NK-92 treated with Interleukin-12 subunit alpha and Interleukin-12 subunit beta, amount 100 ng/mL, for 24 hours (cell line): ENCODE measurements at places on chromosomes 4 and X.

GRCh38 chr4:114487101-114487500, 111.5 kb upstream of the UGT8 start:
- no peak for DNase-seq

- no peak for DNase-seq
Observed at GRCh38 chr4:79964020-79964399, 109.0 kb downstream of the ANTXR2 start.

DNA sequence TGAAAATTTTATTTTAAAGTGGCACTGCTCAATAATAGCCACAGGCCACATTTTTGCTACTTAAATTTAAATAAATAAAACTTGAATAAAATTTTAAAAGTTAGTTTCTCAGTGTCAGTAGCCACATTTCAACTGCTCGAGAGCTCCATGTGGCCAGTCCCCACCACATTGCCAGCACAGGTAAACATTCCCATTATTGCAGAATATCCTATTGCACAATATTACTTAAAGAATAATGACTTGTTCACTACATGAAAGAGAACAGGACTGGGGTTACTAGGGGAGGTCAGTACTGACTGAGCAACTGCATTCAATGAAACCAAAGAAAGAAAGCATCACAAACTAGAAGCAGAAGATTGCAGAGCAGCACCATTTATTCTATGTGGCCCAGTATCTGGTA, 2201.6 kb upstream of the TENM3 start:
- no peak for DNase-seq

DNA sequence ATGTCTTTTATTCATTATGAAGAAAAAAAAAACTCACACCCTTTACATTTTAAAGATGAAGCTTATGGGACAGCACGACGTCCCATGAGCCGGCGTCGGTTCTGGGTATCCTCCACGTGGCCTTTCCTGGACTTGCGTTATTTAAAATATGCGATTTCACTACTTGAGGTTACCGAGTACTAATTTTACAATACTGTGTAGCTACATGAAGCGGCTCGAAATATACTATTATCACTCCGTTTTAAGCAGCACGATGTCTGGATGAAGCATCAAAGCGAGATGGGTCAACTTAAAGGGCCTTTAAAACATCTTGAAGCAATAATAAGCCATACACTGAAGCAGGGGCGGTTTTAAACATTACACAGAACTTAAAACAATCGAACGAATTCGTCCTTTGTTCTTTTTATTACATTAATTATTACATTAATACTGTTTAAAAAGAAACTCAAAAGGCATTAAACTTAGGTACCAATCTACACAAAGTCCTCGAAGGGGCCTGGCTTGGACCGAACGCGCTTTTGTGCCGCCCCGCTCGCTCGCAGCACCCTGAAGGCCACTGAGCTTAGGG, 1.4 kb upstream of the KLF3 start:
- DNase-seq: no peak

GRCh38 chr4:141797966-141798365, 161.6 kb downstream of the IL15 start:
- DNase-seq: no peak

- DNase-seq: no peak
Observed at GRCh38 chrX:69366183-69366582, 137.9 kb upstream of the NALF2 start.

DNA sequence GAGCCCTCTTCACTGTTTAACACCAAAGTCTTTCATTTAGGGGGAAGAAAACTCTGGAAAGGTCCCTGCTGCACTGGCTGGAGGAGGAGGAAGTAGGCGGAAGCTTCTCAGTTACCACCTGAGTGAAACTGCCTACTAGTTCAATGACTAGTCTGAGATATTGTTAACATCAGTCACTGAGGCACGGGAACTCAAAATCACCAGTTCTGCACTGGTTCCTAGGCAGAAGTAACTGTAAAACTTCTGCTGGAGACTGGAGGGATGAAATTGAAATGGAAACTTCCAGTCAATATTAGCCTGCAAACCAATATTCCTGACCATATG, 178.3 kb downstream of the SNCA start:
- no peak for DNase-seq

GRCh38 chrX:16308773-16309172, 141.5 kb downstream of the MAGEB17 start:
- no peak for DNase-seq

- no peak for DNase-seq
Observed at GRCh38 chr4:3724319-3725231, 41.6 kb upstream of the ADRA2C start.

DNA sequence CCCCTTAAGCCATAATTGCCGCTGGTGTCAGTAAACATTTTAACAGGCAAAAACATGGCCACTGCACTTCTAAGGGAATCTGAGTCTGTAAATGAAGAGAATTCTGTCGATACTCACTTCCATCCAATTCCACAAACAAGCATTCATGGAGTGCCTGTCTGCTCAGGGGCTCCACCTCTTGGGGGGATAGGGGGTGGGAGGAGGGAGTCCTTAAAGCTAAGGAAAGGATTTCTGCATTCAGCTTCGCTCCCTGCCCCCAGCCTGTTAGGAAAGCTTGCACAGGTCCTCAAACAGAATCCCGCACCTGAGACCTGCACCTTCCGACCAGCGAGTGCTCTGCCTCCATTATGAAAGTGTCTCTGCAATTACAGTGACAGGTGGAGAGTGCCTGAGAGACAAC, 130.2 kb upstream of the KIT start:
- no peak for DNase-seq

- no peak for DNase-seq
Observed at GRCh38 chrX:6959006-6959405, 188.5 kb upstream of the STS start.

- DNase-seq: no peak
Observed at GRCh38 chr4:99067617-99068016, 21.0 kb downstream of the ADH5 start.

- no peak for DNase-seq
Observed at GRCh38 chr4:184357772-184358171, 116.6 kb downstream of the IRF2 start.

- no peak for DNase-seq
Observed at GRCh38 chr4:54230484-54231418, 1.7 kb downstream of the PDGFRA start.

DNA sequence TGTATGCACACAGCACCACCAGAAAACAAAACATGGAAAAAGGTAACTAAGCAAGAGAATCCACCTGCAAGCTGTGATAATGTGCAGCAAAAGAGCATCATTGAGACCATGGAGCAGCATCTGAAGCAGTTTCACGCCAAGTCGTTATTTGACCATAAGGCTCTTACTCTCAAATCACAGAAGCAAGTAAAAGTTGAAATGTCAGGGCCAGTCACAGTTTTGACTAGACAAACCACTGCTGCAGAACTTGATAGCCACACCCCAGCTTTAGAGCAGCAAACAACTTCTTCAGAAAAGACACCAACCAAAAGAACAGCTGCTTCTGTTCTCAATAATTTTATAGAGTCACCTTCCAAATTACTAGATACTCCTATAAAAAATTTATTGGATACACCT, 90.2 kb downstream of the TET2 start:
- no peak for DNase-seq

- DNase-seq: no peak
Observed at GRCh38 chr4:128322311-128322710, 34.7 kb upstream of the PGRMC2 start.

DNA sequence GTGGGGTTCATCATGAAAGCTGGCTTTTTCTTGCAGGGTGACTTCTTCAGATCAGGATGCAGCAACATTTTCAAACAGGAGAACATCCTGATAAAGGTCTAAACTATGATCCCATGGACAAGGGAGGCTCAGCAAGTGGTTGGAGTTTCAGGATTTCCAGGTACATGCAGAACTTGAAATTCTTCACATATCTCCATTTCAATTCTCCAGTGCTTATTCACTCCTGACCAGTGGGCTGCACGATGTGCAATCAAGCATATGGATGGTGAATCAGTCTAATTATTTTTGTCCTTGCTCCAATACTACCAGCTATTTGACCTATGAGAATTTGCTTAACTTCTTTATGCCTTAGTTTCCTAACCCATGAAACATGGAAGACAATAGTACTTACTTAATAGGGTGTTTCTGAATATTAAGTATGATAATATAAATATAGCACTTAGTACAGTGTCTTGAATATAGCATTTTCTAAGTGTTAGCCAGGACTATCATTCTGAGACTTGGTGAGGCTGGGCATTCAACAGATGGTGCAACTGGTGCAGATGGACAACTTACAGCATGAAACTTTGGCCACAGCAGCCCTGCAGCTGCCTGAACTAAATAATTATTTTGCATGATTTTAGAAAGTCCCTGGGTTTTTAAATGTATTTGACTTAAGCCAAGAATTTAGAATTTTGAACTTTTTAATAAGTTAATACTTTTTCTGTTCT, 92.4 kb downstream of the HPGD start:
- DNase-seq: no peak

GRCh38 chrX:74325130-74326059, 21.4 kb downstream of the ZCCHC13 start:
- DNase-seq: no peak

GRCh38 chr4:78776729-78777575, 802 bp downstream of the BMP2K start:
- peak; percentile 28 for DNase-seq

DNA sequence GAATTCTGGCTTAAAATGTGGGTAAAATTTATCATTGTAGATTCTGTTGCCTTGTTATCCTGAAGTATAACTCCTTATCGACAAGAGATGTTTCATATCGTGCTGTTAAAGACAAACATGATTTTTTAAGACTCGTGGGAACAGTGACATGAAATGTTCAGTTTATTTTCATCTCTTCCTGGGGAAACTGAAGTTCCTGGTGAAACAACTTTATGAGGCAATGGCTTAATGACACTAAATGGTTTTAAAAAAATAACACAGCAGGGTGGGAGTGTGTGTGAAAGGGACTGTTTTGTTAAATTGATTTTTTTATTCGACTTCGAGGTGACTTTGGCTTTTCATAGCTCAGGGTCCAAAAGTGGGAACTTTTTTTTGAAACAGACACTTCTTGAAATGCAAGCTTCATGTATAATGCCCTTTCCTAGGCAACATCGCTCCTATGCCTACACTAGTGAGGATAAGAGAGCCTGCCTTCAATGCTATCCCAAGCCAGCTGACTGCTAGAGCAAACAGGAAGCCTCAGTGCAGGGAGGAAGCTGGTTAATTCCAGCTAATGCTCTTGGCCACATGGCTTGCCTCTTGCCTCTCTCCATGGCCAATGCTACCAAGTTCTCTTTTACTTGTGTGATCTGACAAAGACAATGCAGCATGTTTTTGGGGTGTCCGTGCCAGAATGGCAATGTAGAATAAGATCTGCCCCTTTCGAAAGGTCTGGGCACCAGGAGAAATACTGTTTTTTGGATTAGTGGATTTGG, 80.9 kb upstream of the PLAC1 start:
- DNase-seq: no peak

DNA sequence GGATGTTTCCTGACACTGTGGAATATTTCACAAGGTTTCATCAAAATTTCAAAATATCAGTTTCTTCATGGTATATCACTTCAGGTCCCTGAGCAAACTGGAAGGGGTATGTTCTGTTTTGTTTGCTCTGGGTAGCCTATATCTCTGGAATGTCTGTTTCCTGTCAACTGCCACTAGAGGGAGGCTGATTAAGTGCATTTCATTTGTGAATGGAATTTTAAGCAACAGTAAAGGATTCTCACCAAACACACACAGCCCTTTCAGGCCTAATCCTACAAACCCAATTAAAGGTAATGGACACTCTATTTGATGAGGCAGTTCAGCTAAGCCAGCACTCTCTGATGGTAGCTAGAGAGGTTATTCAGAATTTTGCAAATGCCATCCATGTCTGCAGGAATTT, 307.1 kb downstream of the TEX13A start:
- DNase-seq: no peak

GRCh38 chr4:152436384-152436783, 99.5 kb downstream of the FBXW7 start:
- DNase-seq: no peak

GRCh38 chr4:147034372-147034771, 88.7 kb upstream of the TTC29 start:
- DNase-seq: no peak

GRCh38 chr4:64272432-64272831, 136.8 kb downstream of the TECRL start:
- no peak for DNase-seq

GRCh38 chr4:67328018-67328278, 217.4 kb downstream of the CENPC start:
- no peak for DNase-seq

DNA sequence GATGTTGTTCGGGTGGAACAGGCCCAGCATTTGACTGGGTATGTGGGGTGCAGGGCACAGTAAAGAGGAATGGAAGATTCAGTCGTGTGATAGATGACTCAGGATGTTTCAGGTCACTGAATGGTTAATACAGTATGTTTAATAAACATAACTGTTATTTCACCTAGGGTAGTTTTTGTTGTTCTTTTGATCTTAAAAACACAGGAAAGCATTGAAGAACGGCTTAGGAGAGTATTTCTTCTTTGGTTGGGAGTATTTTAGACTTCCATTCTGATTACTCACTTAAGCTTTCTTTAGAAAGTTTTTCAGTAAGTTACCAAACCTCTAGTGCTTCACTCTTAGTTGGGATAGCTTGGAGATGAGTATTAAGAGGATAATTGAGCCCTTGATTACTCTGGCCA, 62.3 kb downstream of the STAG2 start:
- no peak for DNase-seq

GRCh38 chr4:20922962-20923361, 222.7 kb downstream of the PACRGL start:
- DNase-seq: no peak

DNA sequence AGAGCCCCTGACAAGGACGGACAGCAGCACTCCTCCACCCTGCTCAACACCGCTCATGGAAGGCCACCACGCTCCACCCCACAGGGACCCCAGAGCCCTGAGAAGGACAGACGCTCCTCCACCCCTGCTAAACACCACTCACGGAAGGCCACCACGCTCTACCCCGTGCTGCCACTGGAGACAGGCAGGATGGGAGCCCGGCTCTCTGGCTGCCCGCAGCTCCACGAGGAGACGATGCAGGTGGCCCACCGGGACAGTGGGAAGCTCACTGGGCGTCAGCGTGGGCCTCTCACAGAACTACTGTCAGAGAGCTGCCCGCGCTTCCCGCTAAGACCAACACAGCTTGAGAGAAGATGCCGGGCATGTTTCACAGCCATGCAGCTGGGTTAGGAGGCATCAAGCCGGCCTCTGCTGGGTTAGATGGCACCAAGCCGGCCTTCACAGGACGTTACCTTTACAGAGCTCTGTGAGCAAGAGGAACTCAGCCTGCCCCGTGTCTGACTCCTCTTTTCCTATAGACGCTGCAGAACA, 20.8 kb downstream of the GAK start:
- DNase-seq: no peak

DNA sequence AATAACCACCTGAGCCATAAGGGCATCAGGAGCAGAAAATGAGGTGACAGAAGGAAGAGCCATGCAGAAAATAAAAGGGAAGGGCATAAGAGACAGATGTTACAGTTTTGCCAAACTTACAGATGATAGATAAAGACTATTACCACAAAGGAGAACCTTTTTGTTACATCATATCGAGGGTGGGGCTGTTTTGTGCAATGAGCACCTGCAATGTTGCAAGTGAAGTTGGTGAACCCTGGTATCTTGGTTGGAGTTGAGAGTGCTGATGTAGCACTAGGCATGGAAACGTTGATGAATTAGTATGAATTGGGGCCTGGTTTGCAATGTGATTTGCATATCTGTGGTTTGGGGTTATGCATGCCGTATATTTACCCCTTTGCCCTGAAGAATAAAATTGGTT, 119.8 kb upstream of the TEX13D start:
- peak; percentile 31 for DNase-seq
